ENCODE measurements at places on chromosomes 1 and 21. TPM values are rescaled to one million over a fixed set of nuclear protein-coding genes. Genes with fewer than 3 reads are reported as not detected.

Gene PGLYRP4
- not detected for total RNA-seq

Gene ANGPTL3
- total RNA-seq, result not detected

Gene NEGR1
- 13.1 TPM for total RNA-seq

Gene ELAVL4
- total RNA-seq, result 1.2 TPM

Gene GNB1
- total RNA-seq, result 326 TPM

Gene PADI4
- total RNA-seq, result not detected

Data from left colon (tissue), 2 donors.